Activated CD4-positive, alpha-beta memory T cell treated with anti-CD3 and anti-CD28 coated beads, Interleukin-2, amount 10 ng/mL, durations not matched to agents 7 days and 5 days (primary cell): ENCODE measurements at places on chromosomes 12 and 14. TPM values are rescaled to one million over a fixed set of nuclear protein-coding genes. Genes with fewer than 3 reads are reported as not detected.

DNA sequence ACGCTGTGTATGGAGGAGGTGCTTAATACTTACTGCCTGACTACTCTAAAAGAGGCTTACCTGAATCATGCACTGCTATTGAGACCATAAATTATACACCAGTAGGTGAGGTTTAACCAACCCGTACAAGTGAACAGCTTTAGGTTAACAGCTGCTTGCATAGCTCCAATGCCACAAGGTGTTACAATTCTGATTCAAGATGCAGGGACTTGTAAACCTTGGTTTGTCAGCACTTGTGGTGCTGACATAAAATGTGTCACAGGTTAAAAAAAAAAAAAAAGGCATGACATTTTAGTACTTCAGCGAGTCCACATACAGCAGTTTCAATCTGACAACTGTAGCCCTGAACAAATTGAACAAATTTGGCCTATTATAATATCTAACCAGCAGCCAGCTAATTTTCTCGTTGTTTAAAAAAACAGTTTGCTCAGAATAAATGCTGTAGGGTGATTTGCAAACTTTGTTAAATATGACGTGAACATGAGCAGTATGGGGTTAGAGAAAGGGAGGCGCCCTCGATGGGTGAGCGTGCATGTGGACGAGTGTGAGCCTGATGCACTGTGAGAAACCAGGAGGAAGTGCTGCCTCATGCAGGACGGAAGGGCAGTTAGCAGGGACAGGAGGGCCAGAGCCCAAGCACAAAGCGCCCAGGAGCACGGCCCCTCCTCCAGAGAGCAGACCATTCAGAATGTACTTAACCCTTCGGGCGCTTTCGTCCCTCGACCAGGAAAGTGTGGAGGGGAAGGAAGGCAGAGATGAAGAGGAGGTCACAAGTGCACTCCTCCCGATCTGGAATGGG lies 44.7 kb downstream of the TCHP start:
- DNase-seq = no peak

DNA sequence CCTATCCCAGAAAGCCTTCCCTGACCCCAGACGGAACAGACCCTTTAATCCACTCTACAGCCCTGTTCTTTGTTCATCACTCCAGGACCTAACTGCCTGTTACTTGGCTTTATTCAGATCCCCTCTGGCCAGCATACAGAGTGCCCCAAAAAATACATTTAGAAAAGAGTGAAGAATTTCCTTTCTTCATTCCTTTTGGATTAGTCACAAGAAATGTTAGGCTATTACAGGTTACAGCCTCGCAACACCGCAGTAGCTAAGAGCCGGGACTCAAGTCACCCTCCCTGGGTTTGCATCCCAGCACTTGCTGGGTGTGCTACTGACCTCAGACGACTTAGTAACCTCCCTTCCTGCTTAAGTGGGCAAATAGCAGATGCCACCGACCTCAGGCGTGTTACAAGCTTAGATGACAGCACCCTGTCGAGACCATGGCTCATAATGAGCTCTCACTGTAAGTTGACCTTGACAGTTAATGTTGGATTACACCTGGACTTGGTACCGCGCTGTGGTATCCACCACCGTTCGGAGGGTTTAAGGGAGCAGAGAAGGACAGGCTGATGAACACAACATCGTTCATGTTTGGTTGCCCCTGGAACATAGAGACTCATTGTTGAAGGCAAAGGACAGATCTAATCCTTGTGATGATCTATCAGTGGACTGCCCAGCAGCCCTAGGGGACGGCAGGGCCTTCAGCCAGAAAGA lies 12.9 kb downstream of the GLRX5 start:
- DNase-seq = no peak

GRCh38 chr14:34328178-34328577 lies 133.9 kb downstream of the SPTSSA start:
- DNase-seq = no peak

SLC7A7 gene
- 0.38 TPM for total RNA-seq
